ENCODE measurements at places on chromosomes 1 and 21.

GRCh38 chr1:205791568-205792180 lies 16.4 kb upstream of the RAB29 start:
- DNase-seq = peak; percentile 50

- DNase-seq = no peak
Measured at GRCh38 chr1:53732409-53732808, 6.6 kb downstream of the GLIS1 start.

DNA sequence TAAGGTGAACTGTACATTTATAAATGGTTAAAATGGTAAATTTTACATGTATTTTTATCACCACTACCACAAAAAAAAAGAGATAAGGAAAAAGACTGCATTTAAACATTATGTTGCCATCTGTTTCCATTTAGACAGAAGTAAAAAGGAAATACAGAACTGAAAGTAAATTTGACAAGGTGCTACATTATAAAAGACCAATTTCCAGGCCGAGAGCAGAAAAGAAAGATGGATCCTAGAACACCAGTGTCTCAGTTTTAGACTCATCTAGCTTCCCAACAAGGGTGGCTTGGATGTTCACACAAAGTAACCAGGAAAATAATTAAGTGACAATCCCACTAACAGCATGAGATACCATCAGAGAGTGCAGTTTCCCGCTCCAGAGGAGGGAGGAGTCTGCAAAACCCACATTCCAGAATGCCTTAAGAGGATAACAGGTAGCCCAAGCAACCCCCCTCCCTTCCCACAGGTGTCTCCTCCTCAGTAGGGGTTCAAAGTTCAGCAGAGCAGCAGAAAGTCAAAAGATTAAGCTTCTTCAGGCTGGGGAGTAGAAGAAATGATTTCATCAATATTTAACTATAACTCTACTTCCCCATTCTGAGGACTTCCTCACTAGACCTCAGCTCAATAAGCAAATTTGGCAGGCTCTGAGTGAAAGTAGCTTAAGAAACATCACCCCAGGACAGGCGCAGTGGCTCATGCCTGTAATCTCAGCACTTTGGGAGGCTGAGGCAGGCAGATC lies 11.8 kb downstream of the TPM3 start:
- peak; percentile 33 for DNase-seq

GRCh38 chr1:151909167-151910149 lies at the start of gene THEM4:
TSS of gene THEM4 (minus strand) at chr1:151909511. CDS start at chr1:151909458, 53 bp downstream.
- DNase-seq = peak; percentile 93

- DNase-seq = no peak
Measured at GRCh38 chr1:158153179-158153578, 27.5 kb upstream of the CD1D start.
